ENCODE measurements at places on chromosomes 2 and 18.
A peak's percentile ranks its signal among the peaks of the same experiment; 100 is the strongest.

DNA sequence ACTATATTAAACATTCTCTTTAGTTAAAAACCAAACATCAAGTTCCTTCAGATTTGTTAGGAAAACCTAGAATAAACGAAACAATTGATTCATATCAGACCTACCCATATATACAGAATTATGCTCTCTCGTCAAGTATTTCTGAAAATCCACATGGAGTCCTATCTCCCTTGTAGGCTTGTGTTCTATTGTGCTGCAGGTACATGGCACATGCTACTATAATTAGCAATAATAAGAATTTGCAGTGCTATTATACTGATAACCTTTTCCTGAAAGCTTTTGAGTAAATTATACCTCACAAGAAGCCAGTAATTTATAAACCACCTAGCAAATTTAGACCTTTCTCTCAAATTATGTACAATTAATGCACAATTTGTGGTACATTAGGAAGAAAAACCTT is 158.6 kb upstream of the STK17B start:
- no peak for DNase-seq

- DNase-seq = no peak
Observed at GRCh38 chr2:206354129-206354528, 79.7 kb downstream of the ZDBF2 start.

GRCh38 chr18:23114171-23114881 is 21.0 kb upstream of the CABLES1 start:
- no peak for DNase-seq

DNA sequence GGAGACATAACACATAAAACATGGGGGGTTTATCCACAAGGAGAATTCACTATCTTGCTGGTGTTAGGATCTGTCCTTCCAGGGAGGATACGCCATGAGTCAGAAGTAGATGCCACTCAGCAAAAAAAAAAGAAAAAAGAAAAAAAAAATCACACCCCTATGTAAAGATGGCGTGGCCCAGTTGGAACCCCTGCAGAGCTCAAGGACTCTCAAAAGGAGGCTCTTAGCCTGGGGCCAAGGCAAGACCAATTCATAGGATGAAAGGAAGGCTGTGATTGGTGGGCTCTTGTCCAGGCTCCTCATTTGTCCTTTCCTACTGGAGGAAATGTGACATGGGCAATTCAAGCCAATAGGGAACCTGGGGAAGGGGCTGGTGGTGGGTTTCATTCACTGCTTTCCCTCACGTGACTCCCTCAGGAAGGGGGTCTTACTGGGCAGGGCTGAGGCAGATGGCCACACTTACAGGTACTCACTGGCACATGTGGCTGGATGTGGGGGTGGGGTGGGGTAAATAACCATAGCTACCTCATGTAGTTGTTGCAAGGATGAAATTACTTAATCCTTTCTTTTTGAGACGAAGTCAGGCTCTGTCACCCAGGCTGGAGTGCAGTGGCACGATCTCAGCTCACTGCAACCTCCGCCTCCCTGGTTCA is 38.7 kb upstream of the HAAO start:
- DNase-seq = no peak

- DNase-seq = no peak
Observed at GRCh38 chr2:236254674-236255073, 9.5 kb downstream of the ASB18 start.

DNA sequence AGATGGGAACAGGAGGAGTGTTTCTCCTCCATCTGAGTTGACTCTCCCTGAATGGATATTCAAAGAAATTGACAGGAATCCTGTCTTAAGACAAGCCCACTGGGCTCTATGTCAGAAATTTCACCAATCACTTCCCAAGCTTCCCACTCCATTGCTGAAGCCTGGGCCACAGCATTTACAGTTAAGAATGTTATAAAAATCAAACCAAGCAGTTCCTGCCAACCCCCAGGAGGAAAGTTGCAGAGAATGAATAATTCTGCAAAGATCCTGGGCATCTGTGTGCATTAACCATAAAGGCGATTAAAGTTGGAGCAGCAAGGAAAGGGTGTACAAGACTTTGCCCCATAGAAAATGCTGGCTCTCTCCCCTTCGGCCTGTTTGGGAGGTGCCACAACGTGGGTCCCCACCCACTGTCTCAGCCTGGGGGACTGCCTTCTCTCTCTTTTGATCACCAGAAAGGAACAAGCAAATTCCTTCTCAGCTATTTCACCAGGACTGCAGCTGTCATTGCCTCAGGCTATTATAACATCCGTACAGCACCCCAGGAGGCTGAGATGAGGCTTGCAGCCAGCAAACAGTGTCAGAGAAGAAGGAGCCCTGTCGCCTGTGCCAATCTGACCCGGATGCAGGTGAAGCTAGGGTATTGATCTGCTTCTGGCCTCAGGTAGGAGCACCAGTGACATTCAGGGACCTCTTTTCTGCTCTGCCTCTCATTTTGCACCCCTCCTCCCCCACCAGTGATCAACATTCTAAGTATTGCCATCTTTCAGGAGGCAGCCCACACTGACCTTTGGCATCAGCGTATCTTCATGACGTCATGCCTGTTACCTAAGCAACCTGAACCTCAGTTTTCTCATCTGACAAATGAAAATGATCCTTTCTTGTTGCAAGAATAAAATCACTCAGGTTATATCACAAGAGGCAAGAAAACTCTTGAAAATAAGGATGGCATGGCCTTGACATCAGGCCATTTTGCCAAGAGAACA is 219.0 kb downstream of the SH3BP4 start:
- DNase-seq = no peak

GRCh38 chr2:64716569-64716968 is 62.9 kb upstream of the SERTAD2 start:
- DNase-seq = no peak

GRCh38 chr2:177340158-177340557 is 52.4 kb upstream of the AGPS start:
- DNase-seq = no peak

- no peak for DNase-seq
Observed at GRCh38 chr2:45506756-45507155, 104.3 kb downstream of the SRBD1 start.

DNA sequence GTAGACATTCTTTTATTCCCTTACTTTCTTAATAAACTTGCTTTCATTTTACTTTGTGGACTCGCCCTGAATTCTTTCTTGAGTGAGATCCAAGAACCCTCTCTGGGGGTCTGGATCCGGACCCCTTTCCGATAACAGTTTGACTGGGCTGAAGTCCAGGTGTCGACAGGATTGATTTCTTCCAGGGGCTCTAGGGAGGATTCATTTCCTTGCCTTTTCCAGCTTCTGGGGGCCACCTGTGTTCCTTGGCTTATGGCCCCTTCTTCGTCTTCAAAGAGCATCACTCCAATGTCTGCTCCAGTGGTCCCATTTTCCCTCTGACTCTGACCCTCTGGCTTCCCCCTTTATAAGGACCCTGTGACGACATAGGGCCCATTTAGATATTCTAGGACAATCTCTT is 67.5 kb downstream of the COPS8 start:
- DNase-seq = no peak

DNA sequence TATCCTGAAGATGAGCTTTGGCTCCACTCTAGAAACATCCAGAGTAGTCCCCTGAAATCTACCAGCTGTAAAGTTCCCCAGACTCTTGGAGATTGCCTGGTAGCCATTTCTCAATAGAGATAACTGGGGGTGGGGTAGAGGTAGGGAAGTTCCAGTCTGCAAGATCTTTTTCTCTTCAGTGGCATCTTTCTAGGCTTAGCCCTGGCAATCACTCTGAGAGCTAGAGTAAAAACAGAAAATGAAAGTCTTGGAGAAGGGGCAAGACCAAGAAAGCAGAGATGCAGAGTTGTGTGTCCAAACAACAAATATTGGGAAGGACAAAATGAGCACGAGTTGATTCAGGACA is 41.8 kb upstream of the LCLAT1 start:
- no peak for DNase-seq

- no peak for DNase-seq
Observed at GRCh38 chr2:129237966-129238725, 741.3 kb upstream of the RAB6C start.

GRCh38 chr18:22424565-22424963 is 6.8 kb upstream of the CTAGE1 start:
- DNase-seq = no peak

GRCh38 chr2:169091256-169091655 is 21.9 kb downstream of the DHRS9 start:
- DNase-seq = no peak

- no peak for DNase-seq
Observed at GRCh38 chr2:47057687-47058002, 97.5 kb downstream of the STPG4 start.

DNA sequence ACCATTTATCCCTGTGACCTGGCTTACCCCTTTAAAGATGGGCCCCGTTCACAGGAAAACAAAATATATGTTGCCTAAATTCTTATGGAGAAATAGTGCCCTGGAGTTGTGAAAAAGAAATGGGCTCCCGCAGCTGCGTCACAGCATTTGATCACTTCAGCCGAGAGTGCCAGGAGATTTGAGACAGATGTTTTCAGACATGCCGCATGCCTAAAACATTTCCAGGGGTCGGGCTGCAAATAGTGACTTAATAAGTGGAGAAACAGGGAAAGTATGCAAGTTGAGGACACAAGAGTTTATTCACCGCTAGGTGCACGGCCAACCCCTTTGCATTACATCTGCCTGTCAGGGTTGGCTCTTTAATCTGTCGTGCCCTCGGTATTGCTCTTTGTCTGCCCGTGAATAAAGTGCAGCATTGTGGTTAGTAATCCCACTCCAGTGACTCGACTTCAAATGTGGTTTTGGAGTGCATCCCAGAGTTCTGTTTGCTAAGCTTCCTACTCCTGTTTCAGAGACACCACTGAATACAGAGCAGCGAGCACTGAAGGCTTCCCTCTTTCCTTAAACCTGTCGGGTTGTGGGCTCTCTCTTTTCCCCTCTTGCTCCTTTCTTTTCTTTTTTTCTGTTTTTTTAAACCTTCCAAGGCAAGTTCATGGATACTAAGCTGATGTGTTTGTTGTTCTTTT is 187.5 kb downstream of the LTBP1 start:
- no peak for DNase-seq

- DNase-seq = no peak
Observed at GRCh38 chr2:138238908-138239307, 262.7 kb upstream of the SPOPL start.

- DNase-seq = peak; percentile 20
Observed at GRCh38 chr18:55781481-55781957, 193.5 kb upstream of the TCF4 start.

GRCh38 chr18:9575558-9575957 is 38.8 kb downstream of the PPP4R1 start:
- no peak for DNase-seq

GRCh38 chr2:26568076-26568890 is 72.9 kb downstream of the CIB4 start:
- DNase-seq = no peak

DNA sequence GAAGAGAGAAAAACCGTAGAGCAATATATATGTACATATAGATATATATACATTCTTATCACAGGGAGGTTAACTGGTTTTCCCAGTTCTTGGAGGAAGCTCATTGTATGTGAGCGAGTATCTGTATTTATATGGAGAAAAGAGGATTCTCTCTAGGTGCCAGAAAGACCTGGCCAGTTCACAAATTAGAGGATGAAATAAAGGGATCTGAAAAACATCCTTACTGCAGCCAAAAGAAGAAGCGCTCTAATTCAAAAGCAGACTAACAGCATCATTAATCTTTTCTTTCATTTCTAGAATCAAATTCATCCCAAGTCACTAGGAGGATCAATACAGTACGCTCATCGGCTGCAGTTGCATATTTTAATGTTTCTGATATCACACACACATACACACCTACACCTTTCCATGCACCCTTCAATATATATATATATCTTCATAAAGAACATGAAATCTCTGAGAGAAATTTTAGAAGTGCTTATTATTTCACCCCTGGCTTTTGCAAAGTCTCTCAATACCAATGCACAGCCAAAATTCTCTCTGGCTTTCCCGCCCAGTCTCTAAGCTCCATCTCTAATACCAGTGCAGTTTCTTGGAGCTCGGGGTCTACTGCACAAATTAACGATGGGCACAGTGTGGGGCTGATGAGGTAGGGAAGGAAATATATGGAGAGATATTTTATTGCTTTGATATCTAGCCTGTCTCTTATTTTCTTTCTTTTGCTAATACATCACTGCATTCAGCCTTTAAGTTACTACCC is 731 bp downstream of the NRXN1 start:
- no peak for DNase-seq

DNA sequence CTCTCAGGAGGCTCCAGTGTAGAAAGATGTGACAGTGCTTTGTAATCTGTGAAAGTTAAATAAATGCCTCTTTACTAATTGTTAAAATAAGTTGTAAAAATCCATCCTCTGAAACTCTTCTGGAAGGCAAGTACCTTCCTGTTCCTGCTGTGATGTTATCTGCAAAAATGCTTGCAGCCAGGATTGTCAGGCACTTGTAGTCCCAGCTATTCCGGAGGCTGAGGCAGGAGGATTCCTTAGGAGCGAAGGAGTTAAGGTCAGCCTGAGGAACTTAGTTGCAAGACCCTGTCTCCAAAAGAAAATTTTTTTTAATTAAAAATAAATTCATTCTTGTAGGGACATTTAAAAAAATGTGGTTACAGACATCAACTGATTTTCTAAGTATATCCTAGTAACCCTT is 22.7 kb upstream of the BMPR2 start:
- DNase-seq = no peak

DNA sequence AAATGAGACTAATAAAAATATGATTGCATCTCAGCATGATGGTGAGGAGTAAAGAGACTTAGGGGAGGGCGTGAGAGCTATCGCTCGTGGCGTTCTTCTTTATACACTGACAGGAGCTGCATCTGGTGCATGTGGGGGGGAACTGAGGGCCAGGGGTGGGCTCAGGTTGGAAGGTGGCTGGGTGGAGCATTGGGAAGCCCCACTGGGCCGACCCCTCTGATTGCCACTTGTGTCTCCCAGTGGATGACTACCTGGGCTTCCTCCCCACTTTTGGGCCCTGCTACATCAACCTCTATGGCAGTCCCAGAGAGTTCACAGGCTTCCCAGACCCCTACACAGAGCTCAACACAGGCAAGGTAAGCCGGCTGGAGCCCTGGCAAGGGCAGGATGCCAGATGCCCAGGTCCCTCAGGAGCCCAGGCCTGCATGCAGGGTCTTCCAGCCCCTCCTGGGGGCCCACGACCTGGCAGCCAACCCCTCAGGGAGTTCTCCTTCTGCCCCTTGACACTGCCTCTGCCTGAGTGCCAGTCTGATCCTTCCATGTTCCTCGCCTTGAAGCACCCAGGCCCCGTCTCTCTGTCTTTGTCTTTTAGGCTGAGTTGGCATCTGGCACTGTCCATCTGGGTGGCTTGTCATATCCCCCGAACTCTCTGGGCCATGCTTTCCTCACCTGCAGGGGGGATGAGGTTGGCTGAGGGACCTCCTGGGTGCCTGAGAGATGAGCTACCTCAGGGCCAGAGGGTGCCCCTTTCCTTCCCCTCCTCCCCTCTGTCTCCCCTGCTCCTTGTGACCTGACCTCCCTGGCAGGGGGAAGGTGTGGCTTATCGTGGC is 97.7 kb downstream of the DYSF start:
- no peak for DNase-seq

All from AML-193 (cell line).